ENCODE measurements at places on chromosomes 12 and 14.

GRCh38 chr14:95068521-95068920 lies 88.8 kb downstream of the DICER1 start:
- DNase-seq: no peak

DNA sequence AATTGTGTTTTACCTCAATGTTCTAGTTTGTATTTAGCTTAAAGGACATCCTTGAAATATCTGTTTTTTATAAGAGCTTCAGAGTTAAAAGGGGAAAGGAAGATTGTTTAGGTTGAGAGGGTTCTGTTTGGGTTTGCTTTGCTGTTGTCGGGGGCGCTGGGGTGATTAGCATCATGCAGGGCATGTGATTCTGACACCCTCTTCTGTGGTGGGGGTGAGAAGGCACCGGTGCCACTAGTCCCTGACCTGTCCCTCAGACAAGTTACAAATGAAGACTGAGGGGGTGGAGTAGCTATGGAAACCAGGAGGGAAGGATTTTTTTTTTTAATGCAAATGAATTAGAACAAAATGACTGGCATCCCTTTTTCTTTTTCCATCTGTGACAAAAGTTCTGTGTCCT lies 291.3 kb downstream of the RPAP3 start:
- DNase-seq: no peak

- no peak for DNase-seq
Observed at GRCh38 chr14:22668417-22668816, 24.3 kb upstream of the OR6J1 start.

- no peak for DNase-seq
Observed at GRCh38 chr12:107749083-107749482, 11.9 kb downstream of the PRDM4 start.

GRCh38 chr12:97168804-97169203 lies 261.7 kb downstream of the NEDD1 start:
- DNase-seq: no peak

DNA sequence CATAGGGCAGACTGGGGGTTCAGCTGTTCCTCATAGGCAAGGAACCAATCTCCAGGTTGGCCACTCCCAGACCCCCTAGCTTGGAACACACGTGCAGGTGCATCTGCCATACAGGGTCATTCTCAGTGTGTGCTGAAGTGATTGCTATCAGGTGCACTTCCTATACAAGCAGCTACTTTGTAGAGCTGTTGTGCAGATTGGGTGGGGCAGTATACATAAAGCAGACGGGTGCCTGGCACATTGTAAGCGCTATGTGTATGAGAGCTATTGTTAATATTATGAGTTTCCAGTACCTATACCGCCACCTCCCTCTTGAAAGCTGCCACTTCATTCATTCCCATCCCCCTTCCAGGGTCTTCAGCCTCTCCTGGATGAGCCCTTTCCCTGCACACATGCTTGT lies 17.3 kb downstream of the IRF2BPL start:
- no peak for DNase-seq

DNA sequence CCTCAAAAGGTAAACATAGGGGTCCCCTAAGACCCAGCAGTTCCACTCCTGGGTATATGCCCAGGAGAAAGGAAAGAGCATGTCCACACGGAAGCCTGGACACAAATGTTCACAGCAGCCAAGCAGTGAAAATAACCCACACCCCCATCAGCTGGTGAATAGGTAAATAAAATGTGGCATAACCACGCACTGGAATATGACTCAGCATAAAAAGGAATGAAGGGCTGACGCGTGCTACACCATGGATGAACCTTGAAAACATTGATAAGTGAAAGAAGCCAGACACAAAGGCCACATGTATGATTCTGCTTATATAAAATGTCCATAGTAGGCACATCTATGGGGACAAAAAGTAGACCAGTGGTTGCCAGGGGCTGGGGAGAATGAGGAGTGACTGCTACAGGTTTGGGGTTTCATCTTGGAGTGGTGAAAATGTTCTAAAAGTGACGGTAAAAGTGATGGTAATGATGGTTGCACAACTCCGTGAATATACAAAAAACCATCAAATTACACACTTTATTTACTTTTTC lies 3.8 kb upstream of the SCARB1 start:
- DNase-seq: no peak

- no peak for DNase-seq
Observed at GRCh38 chr14:47674543-47675465, 601 bp downstream of the MDGA2 start.

GRCh38 chr12:94750864-94751263 lies 100.5 kb upstream of the TMCC3 start:
- DNase-seq: no peak

DNA sequence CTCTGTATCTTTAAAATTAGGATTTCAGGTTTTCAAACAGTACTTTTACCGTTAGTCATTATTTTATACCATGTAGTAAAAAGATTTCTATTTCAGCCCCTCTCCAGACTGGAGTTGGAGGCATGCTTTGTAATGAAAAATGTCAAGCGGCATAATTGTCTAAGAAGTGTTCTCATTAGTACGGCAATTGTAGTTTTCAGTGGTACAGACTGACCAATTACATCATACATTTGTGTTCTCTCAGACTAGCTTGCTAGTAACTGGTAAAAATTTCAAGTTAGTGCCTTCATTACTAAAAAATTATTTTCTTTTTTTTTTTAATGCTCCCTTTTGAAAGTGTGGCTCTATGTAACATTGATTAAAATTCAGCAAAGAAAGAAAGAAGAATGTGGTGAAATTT lies 4.5 kb downstream of the USP30 start:
- DNase-seq: no peak

GRCh38 chr12:6935371-6936193 lies 7.8 kb downstream of the ATN1 start:
- DNase-seq: no peak

DNA sequence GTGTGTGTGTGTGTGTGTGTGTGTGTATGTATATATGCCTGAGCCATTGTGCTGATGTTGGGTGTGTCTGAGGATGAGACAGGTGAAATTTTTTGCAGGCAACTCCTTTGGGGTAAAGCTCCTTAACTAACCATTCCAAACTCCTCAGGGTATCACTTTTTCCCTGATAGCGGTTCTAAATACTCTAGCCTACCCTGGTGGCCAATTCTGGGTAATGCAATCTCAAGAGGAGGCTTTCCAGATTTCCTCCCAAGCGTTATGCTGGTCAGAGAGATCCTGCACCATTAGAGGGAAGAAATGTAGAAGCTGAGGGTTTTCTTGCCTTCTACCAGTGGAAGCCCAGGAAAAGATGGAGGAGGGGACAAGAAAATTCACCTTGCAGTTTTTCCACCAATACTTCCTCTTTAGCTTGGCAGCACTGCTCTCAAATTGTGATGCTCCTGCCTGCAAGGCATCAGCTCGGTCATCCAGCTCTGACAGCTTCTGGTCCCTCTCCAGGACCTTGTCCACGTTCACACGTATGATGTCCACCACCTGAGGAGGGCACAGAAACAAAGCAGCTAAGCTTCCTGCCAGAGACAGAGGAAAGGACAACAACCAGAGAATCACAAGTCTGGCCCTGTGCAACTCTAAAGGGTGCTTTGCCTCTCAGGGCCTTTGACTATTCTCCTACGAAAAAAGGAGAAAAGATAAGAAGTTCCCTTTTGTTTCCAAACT lies 4.9 kb downstream of the VAMP1 start:
- peak; percentile 78 for DNase-seq

DNA sequence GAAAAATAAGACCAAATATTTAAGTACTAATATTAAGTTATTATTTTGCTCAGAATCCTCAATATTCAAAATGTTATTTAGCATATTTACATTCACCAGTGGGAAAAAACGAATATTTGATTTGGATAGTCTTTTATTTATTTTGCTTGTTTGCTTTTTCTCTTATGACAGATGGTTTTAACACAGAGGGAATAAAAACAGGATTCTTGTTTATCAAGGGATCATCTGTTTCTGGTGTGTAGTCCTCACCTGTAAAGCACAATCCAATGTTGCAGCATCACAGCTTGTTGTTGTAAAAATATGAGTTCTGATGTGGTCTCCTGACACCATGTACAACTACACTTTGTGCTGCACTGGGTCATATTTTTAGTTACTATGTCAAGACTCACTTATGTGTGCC lies 103.9 kb downstream of the AVPR1A start:
- no peak for DNase-seq

- DNase-seq: no peak
Observed at GRCh38 chr12:11348439-11348838, 38.2 kb upstream of the PRB4 start.

DNA sequence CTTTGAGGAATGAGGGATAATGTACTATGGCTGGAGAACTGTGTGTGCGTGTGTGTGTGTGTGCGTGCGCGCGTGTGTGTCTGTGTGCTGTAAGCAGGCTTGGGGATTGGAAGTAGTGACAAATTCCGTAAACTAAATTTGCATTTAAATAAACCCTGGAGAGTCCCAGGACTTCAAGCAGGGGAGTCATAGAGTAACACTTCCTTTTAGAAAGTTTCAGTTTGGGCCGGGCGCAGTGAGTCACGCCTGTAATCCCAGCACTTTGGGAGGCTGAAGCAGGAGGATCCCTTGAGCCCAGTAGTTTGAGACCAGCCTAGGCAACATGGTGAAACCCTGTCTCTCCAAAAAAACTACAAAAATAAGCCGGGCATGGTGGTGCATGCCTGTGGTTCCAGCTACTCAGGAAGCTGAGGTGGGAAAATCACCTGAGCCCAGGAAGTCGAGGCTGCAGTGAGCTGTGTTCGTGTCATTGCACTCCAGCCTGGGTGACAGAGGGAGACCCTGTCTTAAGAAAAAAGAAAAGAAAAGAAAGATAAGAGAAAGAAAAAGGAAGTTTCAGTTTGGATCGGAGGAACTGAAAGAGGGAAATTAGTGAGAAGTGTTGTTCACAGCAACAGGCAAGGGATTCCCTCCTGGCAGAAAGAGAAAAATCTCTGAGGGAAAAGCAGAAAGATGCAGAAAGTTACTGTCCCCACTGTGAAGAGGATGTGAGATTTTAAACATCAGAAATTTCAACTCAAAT lies 222.7 kb upstream of the SOX5 start:
- DNase-seq: no peak

- no peak for DNase-seq
Observed at GRCh38 chr12:34126805-34127204, 104.5 kb downstream of the ALG10 start.

GRCh38 chr12:84950971-84951546 lies 38.5 kb upstream of the SLC6A15 start:
- DNase-seq: no peak

GRCh38 chr14:76904740-76905569 lies 78.7 kb downstream of the LRRC74A start:
- DNase-seq: no peak

GRCh38 chr12:51869931-51870330 lies 18.0 kb upstream of the ANKRD33 start:
- DNase-seq: no peak

- DNase-seq: no peak
Observed at GRCh38 chr14:95784137-95784536, 70.2 kb upstream of the TCL1A start.

DNA sequence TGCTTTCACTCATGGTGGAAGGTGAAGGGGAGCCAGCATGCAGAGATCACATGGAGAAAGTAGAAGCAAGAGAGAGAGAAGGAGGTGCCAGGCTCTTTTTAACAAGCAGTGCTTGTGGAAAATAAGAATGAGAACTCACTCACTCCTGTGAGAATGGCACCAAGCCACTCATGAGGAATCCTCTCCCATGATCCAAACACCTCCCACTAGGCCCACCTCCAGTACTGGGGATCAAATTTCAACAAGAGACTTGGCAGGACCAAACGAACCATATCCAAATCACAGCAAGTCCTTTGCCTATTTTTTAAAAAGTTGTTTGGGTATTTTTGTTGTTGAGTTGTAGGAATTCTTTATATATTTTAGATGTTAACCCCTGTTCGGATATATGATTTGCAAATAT lies 245.9 kb upstream of the ARID2 start:
- DNase-seq: no peak

GRCh38 chr12:121003650-121004049 lies 12.6 kb downstream of the C12orf43 start:
- no peak for DNase-seq

DNA sequence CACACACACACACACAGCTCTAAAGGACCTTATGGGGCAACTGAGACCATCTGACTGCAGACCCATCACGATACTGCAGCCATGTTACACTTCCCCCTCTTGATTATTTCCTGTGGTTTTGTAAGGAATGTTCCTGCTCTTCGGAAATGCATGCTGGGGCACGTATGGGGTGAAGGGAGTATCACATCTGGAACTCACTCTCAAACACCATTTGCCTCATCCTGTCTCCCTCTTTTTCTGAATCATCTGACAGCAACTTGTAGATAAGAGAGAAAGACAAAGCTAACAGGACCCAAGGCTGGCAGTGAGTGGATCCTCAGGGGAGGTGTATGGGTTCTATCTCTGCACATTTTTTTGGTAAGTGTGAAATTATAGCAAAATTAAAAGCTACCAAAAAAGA lies 50.3 kb downstream of the RIMBP2 start:
- DNase-seq: no peak

GRCh38 chr14:77498120-77498979 lies at the start of gene ISM2:
TSS of gene ISM2 (minus strand) at chr14:77498816. CDS start at chr14:77498793, 23 bp downstream.
- DNase-seq: peak; percentile 55

GRCh38 chr12:32444895-32445294 lies 45.5 kb downstream of the FGD4 start:
- DNase-seq: no peak

DNA sequence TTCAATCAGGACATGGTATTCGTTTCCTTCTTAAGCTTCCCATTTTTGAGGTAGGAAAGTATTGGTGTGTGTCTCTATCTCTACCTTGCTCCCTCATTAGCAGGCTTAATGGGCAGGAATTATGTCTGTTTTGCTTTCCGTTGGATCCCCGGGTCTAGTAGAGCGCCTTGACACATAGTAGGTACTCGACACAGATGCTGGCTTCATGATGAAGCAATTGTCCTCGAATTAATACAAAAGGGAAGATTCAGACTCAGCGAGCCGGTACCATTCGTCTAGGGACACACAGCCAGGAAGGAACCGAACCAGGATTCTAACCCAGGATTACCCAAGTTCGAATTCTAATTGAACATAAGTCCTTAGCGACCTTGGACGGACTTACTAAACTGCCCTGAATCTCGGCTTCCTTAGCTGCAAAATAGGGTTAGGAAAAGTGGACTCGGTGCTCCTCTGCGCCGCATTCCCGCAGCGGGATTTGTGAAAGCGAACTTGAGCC lies 496 bp upstream of the ISCU start:
- no peak for DNase-seq

DNA sequence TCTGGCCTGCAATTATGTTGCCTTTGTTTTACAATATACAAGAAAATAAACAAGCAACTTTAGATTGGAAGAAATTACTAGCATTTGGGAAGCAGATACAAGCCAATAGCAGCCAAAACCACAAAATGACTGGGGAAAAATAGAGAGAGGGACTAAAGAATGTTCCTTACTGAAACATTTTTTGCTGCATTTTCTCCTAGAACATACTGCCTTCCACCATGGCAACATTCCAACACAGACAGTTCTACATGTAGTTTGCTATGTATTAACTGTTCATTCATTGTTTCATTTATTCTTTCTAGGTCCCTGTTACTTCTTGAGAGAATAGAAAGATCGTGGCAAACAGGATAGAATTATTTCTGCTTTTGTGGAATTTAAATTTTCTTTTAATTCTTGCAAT lies 530.2 kb downstream of the RPS29 start:
- no peak for DNase-seq

- no peak for DNase-seq
Observed at GRCh38 chr12:66329941-66330340, 27.6 kb downstream of the HELB start.

GRCh38 chr14:59221568-59221967 lies 33.1 kb downstream of the DAAM1 start:
- no peak for DNase-seq

GRCh38 chr12:130849561-130850417 lies 10.7 kb upstream of the STX2 start:
- no peak for DNase-seq

All from HuH-7.5 (cell line).